ENCODE measurements at places on chromosomes 5 and 9.
A peak's percentile ranks its signal among the peaks of the same experiment; 100 is the strongest.

DNA sequence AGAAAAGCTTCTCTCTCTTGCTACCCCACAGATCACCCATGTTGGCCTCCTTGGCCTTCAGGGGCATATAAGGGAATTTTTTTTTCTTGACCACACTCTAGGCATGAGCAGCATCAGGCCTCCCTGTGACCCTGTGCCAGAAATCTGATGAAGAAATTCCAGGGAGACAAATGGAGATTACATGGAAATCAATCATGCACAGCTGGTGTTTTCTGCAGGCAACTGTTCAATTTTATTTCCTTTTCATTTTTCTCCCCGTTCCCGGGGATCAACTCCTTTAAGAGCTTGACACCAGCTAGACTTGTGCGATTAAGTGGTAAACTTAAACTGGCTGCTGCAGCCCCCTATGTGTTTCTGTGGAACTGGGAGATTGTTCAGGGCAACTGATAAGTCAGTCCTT, 59.3 kb downstream of the GALNT10 start:
- no peak for DNase-seq

DNA sequence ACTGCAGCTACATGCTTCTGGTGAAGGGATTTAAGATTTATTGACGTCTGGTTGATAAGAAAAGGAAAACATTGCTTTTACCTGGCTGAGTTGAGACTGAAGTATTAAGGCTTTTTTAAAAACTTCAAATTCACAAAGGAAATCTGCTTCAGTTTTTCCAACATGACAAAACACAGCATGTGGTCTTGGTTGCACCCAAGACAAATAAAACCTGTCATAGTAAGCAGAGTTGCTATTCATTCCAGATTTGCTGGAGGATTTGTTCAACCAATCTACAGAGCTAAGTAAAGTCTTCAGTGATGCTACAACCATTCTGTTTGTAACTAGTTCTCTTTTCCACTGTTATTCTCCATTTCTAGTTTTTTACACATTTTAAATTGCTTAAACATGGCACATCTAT, 11.3 kb downstream of the C5orf63 start:
- no peak for DNase-seq

- DNase-seq = no peak
These were observed 26.8 kb downstream of the PLAC8L1 start for GRCh38 chr5:146078566-146078965.

- DNase-seq = no peak
These were observed 357.8 kb downstream of the TMEM167A start for GRCh38 chr5:82719368-82719767.

DNA sequence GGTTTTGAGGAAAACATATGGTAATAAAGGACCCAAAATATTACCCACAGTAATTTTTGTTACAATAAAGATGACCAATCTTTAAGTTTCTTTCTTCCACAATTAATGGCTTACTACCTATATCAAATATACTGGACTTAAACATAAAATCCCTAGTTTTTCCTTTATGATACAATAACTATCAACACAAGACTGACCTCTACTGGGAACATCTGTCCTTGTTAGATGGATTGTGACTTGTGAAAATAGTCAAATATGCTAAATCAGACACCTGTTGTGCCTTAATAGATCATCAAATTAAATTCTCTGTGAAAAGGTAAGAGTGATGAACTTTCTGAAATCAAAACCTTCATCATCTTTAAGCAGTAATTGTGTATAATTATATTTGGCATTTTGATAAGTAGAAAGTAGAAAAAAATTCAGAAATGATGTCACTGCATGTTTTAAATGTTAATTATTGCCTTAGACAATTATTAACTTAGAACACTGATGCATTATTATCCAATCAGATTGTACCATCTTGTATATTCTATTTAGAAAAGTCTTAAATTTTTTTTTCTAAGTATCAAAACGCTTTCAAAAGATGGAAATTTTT, 113.6 kb downstream of the DEPDC1B start:
- DNase-seq = no peak

- no peak for DNase-seq
These were observed 171.1 kb downstream of the ARHGEF28 start for GRCh38 chr5:73797132-73797510.

DNA sequence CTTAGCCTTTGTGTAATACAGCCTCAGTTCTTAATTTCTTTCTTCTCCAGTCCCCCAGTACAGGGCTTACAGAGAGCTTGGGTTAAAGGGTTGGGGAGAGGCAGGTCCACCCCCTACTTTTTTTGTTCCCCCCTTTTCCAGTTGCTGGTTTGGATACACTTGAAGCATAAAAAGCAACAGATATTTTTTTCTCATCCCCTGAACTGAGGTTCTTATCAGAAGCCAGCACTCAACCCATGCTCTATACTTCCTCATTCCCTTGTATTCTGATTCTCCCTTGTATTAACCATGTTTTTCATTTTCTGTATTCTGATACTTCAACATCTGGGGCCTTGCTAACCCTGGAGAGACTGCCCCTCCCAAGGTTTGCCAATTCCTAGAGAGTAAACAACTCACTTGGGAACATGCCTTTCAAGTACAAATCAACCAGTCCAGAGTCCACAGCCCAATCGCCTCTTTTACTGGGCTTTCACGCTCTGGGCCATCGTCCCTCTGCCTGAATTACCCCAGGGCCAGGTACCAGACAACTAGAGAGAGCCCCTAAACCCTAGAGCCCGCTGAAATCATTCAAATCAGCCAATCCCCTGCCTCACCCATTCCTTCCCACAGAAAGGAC, 333.4 kb upstream of the PUM3 start:
- no peak for DNase-seq

DNA sequence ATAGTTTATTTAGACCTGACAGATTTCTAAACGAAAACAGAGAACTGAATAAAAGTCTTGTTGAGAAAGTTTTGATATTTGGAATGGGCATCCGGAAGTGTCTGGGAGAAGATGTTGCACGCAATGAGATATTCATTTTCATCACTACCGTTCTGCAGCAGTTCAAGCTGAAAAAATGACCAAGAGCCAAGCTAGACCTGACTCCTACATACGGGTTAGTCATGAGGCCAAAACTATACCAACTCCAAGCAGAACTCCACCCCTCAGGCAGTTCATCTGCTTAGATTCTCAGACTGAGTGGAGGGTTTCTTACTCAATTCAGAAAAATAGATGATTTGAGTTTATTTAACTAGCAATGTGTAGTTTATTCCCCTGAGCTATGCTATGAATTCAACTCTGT, 95.4 kb upstream of the ANXA1 start:
- no peak for DNase-seq

GRCh38 chr9:92664394-92665152, 5.4 kb downstream of the IPPK start:
- DNase-seq = peak; percentile 44

DNA sequence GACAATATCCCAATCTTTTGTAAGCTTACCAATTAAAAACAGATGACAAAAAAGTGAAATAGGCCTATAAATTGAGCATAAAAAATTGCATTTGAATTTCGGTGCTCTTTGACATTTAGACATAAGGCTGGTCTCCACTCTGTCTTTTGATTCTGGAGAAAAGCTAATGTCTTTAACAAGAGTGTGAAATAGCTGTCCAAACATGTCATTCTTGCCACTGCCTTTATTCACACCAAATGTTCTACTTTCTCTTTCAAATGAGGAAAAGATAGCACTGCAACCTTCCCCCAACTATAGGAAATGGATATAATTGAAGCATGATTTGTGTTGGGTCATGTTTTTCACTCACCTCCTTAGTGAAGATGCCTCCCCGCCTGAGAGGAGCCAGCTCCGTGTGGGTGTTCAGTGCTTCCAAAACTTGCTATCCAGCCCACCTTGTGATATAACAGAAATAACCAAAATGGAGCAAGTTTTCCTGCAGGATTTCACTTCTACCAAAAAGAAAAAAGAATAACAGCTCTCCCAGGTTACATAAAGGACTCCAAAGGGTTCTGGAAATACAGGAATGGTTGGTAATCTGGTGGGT, 55.2 kb upstream of the STK32A start:
- no peak for DNase-seq

DNA sequence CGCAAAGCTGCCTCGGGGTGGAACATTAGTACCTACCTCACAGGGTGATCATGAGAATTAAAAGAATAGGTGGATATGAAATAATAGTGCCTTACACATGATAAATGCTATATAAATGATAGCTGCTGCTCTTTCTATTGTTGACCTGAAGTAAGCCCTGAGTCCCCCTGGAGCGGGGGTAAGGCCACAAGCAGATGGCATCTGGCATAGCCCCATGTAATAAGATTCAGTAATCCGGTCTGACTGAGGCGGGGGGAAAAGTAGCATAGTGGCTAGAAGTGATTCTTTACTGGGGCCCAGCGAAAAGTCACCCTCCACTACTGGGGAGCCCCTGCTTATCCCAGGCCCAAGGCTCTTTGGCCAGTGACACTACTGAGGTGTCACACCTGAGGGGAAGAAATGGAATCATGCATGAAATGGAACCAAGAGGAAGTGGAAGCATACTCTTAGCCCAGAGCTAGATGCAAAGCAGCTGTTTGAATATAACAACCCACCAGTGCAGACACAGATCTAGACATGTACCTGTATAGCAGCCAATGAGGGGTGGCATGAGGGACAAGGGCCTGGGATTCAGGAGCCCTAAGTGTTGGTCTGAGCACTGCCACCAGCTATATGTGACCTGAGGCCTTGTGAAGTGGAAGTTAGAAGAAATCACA, 16.1 kb upstream of the FGFR4 start:
- no peak for DNase-seq

- DNase-seq = no peak
These were observed 106.1 kb upstream of the STC2 start for GRCh38 chr5:173434270-173434669.

DNA sequence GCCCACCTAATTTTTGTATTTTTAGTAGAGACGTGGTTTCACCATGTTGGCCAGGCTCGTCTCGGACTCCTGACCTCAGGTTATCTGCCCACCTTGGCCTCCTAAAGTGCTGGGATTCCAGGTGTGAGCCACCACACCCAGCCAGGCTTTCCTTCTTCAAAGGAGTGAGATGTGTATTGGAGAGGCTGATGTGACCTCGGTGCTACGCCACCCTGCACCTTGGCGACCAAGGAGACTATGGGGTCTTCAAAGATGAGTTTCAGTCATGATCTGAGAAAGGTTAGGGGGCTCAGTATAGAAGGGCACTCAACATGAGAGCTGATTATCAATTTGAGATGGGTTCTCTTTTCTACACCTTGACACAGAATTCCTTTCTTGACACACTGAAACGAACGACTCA, 284.2 kb upstream of the WWC1 start:
- DNase-seq = no peak

DNA sequence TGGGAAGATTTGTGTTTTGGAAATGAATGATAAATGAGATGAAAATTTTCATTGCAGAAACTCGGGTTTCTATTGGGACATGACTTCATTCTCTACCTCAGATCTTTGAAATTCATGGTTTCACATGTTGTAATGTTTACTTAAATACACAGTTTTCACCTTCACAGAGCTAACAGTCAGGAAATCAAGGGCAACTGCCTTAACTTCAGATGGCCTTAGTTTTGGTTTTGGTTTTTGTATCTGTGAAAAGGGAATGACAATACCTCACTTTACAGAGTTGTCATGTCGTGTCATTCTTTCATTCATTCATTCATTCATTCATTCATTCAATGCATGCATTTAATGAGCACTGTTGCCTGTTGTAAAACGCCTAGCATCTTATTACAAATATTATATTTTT, 41.9 kb downstream of the NIM1K start:
- DNase-seq = no peak

- DNase-seq = no peak
These were observed 69.8 kb downstream of the WDR70 start for GRCh38 chr5:37448941-37449340.
